Thoracic aorta (tissue), 2 donors: ENCODE measurements at places on chromosomes 1 and 21. TPM values are rescaled to one million over a fixed set of nuclear protein-coding genes. Genes with fewer than 3 reads are reported as not detected.

The CSMD2 gene
- total RNA-seq = 2.8 TPM

The EFNA4 gene
- 2.8 TPM for total RNA-seq

The LDLRAD2 gene
- 0.27 TPM for total RNA-seq

DNA sequence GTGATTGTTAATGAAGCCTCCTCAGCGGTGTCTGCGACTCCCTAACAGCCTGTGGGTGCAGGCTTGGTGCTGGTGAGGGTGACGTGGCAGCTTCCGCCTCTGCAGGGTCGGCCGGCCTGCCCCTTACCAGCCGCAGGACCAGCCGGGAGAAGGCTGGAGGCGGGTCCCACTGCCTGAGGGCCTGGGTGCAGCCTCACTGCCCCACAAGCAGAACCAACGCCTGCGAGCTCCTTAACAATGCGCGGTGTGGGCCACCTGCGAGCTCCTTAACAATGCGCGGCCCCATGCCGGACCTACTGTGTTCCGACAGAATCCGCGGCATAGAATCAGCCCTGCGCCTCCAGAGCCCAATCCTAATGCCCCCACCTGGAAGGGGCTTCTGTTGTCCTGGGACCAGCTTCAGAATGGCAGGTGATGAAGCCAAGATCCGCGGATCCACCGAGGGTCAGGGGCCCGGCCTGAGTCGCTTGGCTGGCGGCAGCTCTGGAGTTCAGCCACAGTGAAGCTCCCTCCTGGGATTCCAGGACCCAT is 54.4 kb upstream of the AJAP1 start:
- H3K27me3 ChIP-seq = no peaks in the 10 kb centered on the region
- no peak overlapping the region for H3K4me3 ChIP-seq
- DNase-seq = no peak
